ENCODE measurements at places on chromosomes 7 and 10. TPM values are rescaled to one million over a fixed set of nuclear protein-coding genes. Genes with fewer than 3 reads are reported as not detected.

- no peak for DNase-seq
Observed at GRCh38 chr10:13001887-13002212, 337 bp upstream of the CCDC3 start.

- DNase-seq: no peak
Observed at GRCh38 chr7:156673454-156673853, 32.9 kb downstream of the RNF32 start.

DNA sequence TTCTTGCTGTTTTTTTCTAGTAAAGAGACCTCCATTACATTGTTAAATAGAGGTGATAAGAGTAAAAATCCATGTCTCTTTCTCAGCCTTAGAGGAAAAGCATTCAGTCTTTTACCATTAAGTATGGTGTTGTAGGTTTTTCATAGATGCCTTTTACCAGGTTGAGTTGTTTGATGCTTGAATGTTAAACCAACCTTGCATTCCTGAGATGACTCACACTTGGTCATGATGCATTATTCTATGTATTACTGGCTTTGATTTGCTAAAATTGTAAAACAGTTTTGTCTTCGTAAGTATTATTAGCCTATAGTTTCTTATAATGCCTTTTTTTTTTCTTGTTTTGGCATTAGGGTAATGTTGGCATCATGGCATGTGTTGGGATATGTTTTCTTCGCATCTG lies 90.0 kb downstream of the ANKRD61 start:
- no peak for DNase-seq

The SLC26A5 gene
- 0.17 TPM for polyA plus RNA-seq

The WBP1L gene
- polyA plus RNA-seq: 47.8 TPM

The CYP2E1 gene
- 1.4 TPM for polyA plus RNA-seq

The BTBD16 gene
- polyA plus RNA-seq: 0.69 TPM
